MV-4-11 (cell line): ENCODE measurements at places on chromosomes 7 and 10.

- DNase-seq, result no peak
These were observed 42.8 kb downstream of the CLRN3 start for GRCh38 chr10:127849921-127850320.

GRCh38 chr10:108980869-108981268 lies 942.4 kb downstream of the XPNPEP1 start:
- no peak for DNase-seq

DNA sequence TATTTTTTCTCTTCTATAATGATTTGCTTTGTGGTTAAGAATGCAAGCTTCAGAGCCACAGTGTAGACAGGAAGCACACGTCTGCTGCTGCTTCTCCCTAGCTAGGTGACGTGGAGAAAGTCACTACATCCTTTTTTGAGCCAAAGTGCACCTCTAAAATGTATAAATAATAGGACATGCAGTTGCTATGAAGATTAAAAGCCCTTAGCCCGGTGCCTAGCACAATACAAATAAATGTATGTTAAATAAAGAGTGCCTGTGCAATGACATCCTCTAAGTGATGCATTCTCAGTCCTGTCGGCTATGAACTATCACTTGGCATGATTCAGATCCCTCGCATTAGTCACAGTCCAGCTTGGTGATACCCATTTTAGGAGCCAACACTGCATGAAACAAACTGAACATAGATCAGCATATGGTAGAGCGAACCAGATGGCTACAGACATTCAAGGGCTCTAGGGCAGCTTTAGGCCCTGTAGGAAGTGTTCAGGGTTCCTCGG lies 4.8 kb upstream of the TRDMT1 start:
- DNase-seq, result peak; percentile 66

GRCh38 chr10:117457071-117457810 lies 82.0 kb upstream of the PDZD8 start:
- DNase-seq, result peak; percentile 50

GRCh38 chr10:31615129-31615528 lies 296.1 kb downstream of the ZEB1 start:
- DNase-seq, result no peak

DNA sequence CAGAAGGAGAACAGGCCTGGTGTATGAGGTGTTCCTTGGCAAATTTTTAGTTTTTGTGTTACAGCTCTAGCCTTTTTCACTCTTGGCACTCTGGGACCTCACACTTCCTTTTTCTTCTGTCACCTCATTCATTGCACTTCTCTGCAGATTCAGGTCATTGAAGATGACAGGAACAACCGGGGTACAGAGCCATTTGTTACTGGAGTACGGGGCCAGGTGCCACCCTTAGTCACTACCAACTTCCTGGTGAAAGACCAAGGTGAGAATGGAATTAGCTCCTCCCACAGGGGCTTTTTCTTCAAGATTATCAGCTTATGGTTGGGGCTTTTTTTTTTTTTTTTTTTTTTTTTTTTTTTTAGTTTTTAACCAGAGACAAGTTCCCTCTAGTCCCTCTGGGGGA lies 18.5 kb upstream of the CHCHD1 start:
- no peak for DNase-seq

DNA sequence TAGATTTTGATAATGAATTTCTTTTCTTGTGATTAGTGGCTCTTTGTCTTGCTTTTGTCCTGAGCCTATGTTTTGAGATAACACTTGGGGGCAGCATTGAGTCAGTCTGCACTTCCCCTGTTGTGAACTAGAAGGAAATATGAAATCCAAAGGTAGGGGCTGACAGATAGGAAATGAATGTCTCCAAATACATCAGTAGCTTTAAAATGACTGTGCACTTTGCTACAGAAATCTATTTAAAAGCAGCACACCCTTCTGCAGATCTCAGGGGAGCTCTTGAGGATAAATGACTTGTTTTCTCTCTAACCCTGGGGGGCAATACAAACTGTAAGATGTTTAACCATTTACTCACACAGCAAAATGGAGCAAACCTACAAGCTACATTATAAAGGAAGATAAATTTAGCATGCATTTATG lies 176.0 kb upstream of the MYO3A start:
- DNase-seq, result peak; percentile 57

DNA sequence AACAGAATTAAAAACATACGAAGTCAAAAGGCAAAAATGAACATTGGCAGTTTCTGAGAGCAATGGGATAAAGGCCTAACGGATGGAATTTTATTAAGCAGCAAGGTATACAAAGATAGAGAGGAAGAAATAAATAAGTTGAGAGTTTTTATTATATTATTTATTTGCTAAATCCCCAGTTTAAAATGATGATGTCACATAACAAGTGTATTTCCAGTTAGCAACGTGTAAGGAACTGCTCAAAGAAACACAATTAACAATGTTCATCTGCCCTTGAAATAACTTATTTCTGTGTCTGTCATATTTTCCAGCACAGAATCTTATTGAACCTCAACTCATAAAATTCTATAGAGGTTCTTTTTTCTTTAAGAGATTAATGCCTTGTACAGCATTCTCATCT lies 108.6 kb upstream of the TMEM106B start:
- no peak for DNase-seq

GRCh38 chr10:69780077-69780476 lies 21.6 kb upstream of the COL13A1 start:
- no peak for DNase-seq

GRCh38 chr10:72525277-72525676 lies 100.6 kb downstream of the MICU1 start:
- DNase-seq, result no peak

DNA sequence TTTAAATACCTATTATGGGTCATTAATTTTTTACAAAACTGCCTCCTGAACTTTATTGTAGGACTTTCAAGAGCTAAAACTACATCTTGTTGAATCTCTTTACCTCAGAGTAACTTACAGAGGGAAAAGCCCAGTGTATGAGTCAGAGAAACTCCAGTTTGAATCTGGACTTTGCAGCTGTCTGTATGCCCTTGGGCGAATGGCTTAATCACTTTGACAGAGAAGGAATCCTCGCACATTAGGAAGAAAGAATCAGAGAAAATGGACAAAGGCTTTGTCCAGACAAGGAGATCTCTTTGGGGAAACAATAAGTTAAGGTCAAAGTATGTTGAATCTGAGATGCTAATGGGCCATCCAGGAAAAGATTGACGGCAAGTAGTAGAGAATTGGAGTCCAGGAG lies 484.2 kb upstream of the CELF2 start:
- DNase-seq, result no peak

GRCh38 chr10:86109421-86109820 lies 257.2 kb downstream of the GRID1 start:
- DNase-seq, result no peak

DNA sequence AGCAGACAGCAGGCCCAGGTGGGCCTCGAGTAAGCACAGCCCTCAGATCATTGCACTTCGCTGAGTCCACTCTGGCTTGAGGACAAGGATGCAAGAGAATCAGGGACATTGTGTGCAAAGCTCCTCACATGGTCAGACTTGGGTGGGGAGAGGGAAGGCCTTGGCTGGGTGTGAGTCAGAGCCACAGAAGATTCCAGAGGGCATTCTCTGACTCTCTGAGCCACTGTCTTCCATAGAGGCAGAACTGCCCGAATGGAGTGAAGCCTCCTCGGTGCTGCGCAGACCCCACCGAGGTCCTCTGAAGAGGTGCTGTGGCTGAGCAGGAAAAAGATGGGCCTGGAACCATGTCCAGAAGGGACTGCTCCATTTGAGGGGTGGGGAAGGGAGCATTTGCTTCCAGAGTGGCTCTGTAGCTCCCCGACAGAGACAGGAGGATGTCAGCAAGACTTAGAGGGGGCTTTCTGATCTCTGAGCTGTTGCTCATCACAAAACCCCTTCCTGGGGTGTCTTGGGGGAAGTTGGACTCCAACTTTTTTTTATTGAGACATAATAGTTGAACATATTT lies 120.8 kb downstream of the PTPN20 start:
- no peak for DNase-seq

DNA sequence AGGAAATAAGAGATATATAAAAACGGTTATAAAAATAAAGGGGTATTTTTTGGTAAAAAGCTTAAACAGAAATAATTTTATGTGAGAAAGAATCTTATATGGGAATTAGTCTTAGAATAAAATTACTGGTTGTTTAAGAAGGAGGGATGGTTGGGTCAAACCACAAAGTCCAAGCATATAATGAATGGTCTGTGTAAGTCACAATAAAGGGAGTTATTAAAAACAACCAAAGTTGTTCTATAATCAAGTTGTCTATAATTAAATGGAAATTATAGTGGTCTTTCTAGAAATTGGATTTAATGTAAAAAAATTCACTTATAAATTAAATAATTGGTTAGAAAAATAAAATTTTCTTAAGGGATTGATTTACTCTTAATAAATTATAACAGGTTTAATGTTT lies 304.8 kb downstream of the POM121L12 start:
- DNase-seq, result no peak

- DNase-seq, result no peak
These were observed 596 bp upstream of the GDF2 start for GRCh38 chr10:47321521-47322195.

DNA sequence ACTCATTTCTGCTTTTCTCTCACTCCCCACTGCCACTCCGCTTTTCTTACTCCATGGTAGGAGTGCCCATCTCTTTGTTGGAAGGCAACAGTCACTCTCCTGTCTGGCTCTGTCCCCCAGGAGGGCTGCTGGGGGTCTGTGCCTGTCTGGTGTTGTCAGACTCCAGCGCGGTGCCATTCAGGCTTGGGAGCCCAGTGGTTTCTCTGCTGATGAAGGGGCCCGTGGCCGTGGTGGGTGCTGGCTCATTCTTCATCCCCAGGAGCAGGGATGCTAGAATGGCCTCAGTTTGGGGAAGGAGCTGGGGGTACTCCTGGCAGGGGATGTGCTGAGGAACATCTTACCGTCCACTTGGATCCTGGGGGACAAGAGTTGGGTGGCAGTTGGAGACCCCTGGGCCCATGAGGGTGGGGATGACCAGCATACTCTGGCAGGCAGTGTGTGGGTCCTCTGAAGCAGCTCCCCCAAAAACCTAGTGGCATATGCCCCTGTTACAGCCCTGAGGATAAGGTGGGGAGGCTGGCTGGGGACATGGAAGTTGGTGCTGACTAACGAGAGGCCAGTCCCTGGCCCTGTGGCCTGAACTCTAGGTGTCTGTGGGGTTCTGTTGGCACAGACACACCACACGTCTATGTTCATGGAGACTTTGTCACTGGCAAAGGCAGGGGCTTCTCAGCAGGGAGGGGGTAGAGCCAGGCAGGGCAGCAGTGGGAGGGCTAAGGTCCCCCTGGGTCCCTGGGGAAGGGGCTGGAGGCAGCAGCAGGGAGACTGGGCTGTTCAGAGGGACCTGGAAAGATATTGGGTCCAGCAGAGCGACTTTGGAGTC lies 102.8 kb upstream of the RET start:
- DNase-seq, result no peak

GRCh38 chr10:92810934-92811532 lies 37.3 kb upstream of the EXOC6 start:
- DNase-seq, result no peak

GRCh38 chr10:97215619-97216260 lies 30.0 kb upstream of the SLIT1 start:
- DNase-seq, result no peak

- DNase-seq, result no peak
These were observed 59.6 kb downstream of the RUNDC3B start for GRCh38 chr7:87687653-87688254.

- peak; percentile 63 for DNase-seq
These were observed 18.6 kb upstream of the VDAC2 start for GRCh38 chr10:75191821-75192568.

- DNase-seq, result peak; percentile 8
These were observed 78.8 kb upstream of the PRSS1 start for GRCh38 chr7:142670511-142670910.

- DNase-seq, result no peak
These were observed 10.7 kb downstream of the A1CF start for GRCh38 chr10:50874723-50875122.

DNA sequence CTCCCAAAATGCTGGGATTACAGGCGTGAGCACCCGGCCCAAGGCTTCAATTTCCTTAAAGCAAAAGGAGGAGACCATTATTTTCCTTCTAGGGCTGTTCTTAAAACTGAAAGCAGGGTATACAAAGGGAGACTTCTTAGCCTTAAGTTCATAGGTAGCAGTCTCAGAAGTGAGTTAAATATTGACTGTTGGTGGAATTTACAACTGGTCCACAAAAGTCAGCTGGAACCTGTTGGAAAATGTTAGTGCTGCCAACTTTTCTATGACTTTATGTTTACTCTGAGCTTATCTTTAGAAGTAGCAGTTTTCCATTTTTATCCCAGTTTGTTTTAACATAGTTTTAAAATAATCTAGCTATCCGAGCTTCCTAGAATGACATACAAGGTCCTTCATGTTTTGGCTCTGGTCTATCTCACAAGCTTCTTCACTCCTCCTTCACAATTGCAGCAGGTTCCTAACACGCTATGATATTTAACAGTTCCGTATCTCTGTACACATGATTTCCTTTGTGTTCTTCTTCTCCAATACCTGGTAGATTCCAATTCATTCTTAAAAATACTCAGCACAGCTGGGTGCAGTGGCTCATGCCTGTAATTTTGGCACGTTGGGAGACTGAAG lies 3.3 kb downstream of the SLC26A3 start:
- no peak for DNase-seq

DNA sequence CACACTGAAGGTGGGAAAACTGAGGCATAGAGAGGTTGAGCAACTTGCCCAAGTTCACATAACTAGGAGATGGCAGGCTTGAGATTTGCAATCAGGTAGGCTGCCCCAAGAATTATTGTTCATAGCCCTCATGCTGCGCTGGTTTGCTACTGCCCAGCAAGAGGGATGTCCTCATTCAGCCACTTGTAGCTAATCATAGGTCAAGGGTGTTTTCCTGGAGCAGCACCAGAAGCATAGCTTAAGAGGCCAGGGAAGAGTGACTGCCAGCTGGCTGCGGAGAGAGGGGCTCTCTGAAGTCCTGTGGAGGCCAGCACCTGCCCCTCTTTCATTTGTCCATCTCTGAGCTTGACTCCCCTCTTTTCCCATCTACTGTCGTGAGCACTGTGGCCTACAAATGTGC lies 15.0 kb downstream of the CDHR3 start:
- DNase-seq, result no peak

DNA sequence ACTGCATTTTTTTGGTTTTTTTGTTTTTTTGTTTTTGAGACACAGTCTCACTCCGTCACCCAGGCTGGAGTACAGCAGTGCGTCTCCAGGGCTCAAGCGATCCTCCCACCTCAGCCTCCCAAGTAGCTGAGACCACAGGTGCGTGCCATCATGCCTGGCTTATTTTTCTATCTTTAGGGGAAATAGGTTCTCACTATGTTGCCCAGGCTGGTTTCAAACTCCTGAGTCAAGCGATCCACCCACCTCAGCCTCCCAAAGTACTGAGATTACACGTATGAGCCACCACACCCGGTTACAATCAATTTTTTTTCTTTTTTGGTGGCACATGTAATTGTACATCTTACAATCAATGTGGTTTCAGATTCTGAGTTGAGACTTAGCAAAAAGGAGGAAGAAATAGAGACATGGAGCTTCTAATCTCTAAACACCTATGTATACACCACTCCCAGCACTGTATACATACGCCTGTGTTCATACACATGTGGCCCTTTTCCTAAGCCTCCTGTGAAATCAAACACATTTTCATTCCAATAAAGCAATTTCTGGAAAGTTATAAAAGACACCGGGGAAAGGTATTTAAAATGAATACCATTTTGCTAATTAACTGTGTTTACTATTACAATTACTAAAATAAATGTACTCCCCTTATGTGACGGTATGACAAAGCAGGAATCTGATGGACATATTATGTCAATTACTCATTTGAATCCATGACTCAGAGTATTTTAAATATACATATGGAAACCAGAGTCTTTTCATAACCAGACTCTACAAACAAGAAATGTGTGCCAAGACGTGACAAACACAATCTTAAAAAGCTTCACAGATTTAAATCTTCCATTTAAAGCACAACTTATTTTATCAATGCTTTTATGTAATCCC lies 40.9 kb downstream of the SMURF1 start:
- no peak for DNase-seq
